ENCODE measurements at places on chromosomes 16 and 17.

- DNase-seq = no peak
Observed at GRCh38 chr16:89581045-89581695, 5.6 kb downstream of the CPNE7 start.

GRCh38 chr16:15031179-15031578 lies 24.7 kb downstream of the NTAN1 start:
- no peak for DNase-seq

DNA sequence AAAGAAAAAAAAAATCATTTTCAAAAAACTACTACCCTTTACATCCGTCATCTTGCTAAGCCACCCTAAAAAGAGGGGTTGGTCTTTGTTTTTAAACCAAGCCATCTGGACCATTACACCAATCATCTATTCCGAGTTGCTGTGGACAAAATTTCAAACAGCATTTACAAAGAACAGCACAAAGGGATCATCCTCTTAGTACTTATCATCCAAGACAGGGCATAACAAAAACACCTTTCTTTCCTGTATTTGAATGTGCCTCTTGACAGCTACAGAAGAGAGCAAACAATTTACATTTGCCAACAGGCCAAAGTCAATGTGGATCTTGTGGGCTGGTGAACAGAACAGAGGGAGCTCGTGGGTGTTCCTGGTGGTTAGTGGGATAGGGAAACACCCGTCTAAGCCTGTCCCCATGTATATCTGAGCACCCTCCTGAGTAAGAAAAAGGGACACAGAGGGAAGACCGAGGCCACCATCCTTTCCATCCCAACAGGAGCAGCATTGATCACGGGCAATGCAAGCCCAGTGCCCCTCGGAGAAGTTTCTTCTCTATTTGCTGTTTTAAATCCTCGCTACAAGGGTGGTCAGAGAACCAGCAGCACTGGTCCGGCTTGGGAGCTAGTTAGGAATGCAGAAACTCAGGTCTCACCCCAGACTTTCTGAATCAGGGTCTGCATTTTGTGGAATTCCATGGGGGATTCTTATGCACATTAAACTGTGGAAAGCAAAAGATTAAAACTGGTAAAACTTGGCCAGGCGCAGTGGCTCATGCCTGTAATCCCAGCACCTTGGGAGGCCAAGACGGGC lies 1.9 kb downstream of the SLC39A11 start:
- DNase-seq = no peak

- DNase-seq = no peak
Observed at GRCh38 chr17:82545071-82545462, 25.5 kb downstream of the FOXK2 start.

DNA sequence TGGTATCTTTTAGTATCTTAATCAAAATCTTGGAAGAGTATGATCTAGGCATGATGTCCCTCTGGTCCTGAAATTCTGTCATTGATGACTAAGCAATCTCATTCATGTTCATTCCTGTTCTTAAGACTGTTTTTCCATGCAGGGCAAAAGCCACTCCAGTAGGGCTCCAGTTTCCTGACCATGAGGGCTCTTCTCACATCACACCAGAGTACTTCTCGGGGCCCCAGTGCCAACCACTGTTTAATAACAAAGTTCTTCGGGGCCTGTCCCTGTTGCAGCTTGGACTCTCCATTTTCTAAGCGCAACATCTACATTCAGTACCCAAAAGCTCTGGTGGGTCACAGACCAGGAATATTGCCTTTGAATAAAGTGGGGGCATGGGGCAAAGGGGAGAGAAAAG lies 52.0 kb downstream of the IRX6 start:
- no peak for DNase-seq

DNA sequence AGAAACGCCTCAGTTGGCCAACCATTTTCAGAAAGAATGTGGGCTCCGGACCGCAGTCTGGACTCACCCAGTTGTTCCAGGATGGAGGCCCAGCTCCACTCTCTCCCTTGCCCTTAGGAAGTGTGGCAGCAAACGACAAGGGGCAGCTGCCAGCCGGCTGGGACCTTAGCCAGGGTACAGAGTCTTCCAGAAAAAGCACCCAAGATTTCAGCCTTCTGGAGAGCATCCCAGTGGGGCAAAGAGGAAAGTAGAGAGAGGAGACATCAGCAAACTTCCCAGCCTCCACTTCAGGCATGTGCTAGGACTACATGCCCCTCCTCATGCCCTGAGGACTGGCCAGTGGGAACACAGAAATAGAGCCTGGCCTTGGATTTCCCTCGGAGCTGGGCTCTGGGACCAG lies 56.8 kb upstream of the SCNN1B start:
- no peak for DNase-seq

GRCh38 chr17:8393470-8394231 lies 4.0 kb downstream of the RNF222 start:
- no peak for DNase-seq

- no peak for DNase-seq
Observed at GRCh38 chr17:57283203-57283971, 27.1 kb downstream of the MSI2 start.

GRCh38 chr17:6323626-6324356 lies 111.1 kb downstream of the AIPL1 start:
- no peak for DNase-seq

GRCh38 chr17:3915581-3915994 lies 677 bp downstream of the P2RX1 start:
- no peak for DNase-seq

DNA sequence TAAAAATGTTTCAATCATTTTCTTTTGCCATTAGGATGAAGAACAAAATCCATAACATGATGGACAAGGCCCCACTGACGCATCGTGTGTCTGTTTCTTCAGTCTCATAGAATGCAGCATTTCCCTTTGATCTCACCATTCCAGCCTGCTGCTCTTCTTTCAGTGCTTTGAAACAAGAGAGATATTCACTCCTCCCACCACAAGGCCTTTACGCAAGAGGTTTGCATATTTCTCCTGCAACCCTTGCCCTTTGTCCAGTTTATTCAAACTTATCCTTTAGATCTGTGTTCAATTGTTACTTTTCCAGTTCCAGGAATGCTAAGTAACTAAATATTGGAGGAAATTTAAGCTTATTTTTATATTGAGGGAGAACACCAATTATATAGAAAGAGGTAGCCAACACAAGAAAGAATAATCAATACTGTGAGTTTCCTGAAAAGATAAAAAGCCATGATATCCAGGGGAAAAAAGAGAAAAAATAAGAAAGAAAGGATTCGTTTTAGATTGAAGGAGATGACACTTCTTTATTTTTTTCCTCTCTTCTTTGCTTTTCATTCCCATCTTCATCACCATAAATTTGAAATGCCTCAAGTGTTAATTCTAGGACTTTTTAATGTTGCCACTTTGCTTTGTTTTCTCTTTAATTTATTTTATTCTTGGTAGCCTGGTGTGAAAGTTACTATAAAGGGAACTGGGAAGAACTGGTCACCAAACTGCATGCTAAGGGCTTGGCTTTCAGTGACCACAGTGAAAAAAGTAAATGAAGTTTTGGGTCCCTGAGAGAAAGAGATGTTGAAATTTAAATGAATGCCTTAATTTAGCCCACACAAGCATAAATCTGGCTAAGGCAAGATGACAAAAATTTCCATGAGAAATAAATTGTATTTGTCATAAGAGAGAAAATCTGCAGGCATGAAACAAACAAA lies 102.1 kb downstream of the KIF2B start:
- no peak for DNase-seq

DNA sequence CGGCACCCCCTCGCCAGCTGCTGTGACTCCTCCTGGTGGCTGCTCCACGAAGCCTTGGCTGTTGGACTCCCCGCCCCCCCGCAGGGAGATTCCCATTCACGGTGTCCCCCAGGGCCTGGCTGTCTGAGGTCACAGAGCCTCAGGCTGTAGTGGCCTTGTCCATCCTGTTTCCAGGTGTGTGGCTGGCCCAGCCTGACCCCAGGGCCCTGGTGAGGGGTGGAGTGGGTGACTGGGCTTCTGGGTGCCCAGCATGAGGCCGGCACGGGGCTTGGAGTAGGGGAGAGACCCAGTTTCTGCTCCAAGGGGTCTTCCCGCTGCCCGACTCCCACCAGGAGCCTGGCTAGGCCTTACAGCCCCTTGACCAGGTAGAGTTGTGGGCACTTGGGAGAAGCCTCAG lies 10.4 kb downstream of the PRSS27 start:
- no peak for DNase-seq

- DNase-seq = no peak
Observed at GRCh38 chr16:30874244-30874820, 19.5 kb downstream of the BCL7C start.

GRCh38 chr17:28426081-28426519 lies 20.1 kb upstream of the SLC46A1 start:
- no peak for DNase-seq

DNA sequence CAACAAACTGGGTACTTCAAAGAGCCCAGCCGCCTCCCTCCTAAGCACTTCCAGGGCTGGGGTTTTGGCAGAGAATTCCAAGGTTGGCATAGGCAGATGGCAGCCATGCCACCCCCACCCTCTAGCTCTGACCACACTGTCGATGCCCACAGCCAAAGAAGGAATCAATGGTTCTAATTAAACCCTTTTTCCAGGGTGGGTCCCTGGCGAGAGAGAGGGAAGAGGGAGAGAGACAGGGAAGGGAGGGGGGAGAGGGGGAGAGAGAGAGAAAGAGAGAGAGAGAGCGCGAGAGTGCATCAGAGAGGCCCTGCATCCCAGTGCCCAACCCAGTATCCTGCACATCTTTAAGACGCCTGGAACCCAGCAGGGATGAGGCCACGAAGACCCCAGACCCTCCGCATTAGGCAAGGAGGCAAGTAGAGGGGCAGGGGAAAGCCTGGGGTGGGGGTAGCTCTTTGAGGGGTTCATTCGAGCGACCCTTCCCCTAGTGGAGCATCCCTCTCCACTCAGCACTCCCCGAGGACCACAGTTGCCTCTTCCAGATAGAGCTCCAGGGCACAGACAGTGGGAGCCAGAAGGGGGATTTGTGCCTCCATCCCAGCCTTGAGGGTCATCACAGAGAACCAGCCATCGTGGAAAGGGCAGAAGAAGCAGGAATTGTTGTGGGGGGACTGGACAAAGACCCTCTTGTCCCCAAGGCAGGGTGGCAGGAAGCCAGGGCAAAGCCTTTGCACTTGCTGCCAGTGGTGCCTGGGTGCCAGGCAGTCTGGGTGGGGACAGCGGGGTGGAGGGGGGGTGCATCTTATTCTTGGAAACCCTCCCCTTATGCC lies 2.6 kb downstream of the SRCIN1 start:
- DNase-seq = no peak

- DNase-seq = no peak
Observed at GRCh38 chr16:89765292-89765830, 44.0 kb downstream of the ZNF276 start.

DNA sequence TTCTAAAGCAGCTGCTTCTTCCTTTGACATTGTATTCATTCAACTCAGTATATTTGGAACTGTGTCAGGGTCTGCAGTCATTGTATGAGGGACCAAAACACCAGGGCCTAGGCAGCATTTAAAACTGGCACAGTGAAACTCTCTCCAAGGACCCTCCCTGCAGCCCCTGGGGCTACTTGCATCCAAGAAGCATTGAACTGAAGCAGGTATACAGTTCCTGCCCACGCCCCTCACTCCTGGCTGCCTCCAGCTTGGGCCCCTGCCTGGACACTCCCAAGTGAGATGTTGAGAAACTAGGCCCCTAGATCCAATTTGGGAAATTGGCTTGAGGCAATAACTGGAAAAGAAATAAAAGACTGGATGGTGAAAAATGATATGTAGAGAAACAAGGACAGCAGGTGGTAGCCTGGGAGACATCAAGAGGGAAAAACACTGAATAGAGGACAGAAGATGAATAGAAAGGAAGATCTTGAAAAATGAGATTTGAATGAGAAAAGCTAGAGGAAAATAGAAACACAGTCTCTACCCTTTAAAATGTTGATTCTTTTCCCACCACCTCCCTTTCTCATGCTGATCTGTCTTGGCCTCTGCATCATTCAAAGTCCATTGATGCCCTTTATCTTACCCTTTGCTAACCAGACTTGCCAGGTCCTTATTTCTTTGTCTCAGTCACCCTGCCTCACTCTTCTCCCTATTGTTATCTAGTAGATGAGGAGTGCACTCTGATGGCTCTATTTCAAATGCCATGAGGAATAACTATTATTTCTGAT lies 368.8 kb upstream of the CDH8 start:
- DNase-seq = peak; percentile 54

- no peak for DNase-seq
Observed at GRCh38 chr17:3005696-3006095, 57.7 kb downstream of the OR1D5 start.

- DNase-seq = no peak
Observed at GRCh38 chr16:80231888-80232287, 308.9 kb upstream of the DYNLRB2 start.

- no peak for DNase-seq
Observed at GRCh38 chr16:84239141-84239769, 557 bp downstream of the KCNG4 start.

Measured in iPS DF 19.7 (cell line).